Endothelial cell (in vitro differentiated cells): ENCODE measurements at places on chromosomes 12 and 14.
A peak's percentile ranks its signal among the peaks of the same experiment; 100 is the strongest.

DNA sequence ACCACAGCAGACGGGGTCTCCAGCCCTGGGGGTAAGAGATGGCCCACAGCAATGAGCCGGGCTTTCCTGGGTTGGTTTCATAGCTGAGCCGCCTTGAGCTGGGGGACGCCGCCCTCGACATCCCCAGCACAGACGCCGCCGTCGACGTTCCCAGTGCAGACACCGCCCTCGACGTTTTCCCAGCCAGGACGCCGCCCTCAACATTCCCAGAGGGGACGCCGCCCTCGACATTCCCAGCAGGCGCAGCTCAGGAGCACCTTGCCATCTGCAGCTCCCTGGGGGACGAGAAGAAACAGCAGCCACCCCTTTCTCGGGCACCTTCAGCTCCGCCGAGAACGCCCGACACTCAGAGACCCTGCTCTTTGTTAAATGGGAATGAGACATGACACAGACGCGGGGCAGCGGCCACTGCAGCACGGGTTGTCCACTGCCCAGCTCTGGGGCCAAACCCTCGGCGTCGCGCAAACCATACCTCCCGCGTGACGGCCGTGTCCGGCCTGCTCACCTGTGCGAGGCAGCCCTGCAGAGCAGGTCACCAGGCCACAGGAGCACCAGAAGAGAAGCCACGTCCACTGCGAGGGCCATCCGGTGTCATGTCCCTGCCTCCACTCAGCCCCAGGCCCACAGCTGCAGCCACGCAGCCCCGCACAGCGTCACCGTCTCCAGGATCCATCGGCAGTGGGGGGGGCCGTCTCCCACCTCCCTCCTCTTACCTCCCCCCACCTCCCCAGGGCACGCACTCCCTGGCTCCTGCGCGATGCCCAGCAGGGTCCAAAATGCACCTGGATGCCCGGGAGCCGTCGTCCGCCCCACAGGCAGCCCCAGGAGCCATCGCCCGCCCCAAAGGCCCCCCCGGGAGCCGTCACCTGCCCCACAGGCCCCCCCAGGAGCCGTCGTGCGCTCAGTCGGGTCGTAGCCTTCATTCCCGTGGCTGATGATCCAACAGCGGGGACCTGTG, 77.4 kb upstream of the GALNT9 start:
- DNase-seq: no peak

DNA sequence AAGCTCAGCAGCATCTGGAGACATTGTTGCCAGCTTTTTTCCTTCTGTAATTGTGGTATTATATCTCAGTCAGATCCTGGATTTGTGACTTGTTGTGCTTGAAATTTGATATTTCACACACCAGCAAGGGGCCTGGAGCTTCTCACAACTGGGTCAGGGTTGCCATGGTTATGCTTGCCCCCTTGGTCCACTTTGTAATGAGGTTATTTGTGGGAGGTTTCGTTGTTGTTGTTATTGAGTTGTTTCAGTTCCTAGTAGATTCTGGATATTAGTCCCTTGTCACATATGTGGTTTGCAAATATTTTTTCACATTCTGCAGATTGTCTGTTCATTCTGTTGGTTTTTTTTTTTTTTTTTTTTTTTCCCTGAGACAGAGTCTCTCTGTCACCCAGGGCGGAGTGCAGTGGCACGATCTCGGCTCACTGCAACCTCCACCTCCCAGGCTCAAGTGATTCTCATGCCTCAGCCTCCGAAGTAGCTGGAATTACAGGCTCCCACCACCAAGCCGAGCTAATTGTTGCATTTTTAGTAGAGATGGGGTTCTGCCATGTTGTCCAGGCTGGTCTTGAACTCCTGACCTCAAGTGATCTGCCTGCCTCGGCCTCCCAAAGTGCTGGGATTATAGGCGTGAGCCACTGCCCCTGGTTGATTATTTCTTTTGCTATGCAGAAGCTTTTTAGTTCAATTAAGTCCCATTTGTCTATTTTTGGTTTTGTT, 80.6 kb upstream of the ETV6 start:
- no peak for DNase-seq

DNA sequence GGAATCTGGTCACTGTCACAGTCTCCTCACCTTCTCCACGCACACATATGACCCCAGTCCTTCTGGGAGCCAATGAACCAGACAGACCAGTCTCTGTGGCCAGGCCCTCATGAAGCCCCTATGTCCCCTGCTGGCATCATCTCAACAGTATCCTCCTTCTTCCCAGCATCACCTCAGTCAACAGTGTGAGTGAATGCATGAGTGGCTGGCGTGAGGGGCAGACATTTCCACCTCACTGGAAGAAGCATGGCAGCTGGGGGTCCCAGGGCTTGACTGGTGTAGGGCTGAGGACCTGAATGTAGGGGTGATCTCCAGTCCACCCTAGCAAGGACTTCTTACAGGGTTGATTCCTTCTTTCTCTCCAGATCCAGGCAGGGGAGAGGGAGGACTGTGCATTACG, 1.8 kb downstream of the MAP3K12 start:
- no peak for DNase-seq

GRCh38 chr12:66132408-66132807, 1.9 kb upstream of the LLPH start:
- no peak for DNase-seq

DNA sequence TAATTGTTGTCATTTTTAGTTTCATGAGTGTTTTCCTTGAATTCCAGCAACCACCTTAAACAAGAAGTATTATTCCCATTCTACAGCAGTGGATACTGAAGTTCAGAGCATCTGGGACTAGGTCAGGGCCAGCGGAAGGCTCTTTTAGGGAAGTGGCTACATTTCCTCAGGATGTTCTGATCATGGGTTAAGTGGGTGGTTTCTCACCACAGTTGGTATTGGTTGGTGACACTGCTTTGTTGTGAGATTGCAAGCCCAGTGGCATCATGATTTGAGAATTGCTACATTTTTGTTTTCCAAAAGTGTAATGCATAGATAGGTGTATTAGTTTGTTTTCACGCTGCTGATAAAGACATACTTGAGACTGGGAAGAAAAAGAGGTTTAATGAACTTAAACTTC, 47.1 kb downstream of the SYNE2 start:
- no peak for DNase-seq

DNA sequence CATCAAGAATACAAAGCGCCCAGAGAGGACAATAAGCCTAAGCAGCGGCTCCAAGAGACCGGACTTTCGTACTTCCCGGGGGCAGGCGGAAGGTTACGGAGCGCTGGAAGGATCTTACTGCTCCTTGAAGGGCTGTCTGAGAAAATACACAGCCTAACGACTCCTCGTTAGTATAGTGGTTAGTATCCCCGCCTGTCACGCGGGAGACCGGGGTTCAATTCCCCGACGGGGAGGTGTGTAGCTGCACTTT, 12.1 kb upstream of the TMPO start:
- DNase-seq: peak; percentile 87

DNA sequence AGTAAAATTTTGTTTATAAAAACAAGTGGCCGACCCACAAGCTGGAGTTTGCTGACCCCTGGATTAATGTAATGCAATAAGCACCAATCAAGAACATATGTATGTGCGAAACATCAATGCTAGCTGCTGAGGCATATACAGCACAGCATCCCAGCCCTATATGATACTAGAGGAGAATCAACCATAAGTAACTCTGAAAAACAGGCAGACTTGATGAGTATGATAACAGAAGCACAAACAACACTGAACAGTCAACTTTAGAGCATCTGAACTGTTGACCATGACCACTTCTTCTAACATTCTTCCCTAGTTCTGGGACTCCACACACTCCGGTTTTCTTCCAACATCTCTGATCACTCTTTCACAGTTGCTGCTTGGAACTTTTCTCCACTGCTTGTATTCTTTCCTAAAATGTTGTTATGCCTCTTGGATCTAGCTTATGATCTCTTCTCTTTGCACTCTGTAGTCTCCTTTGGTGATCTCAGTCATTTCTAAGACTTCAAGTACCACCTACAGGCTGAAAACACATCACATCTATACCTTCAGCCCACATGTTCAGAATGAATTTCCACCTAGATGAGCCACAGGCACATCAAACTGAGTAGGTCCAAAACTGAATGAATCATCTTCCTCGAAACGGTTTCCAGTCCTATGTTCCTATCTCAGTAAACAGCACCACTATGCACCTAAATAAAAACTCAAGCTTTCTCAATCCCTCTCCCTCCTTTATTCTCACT, 57.2 kb downstream of the STXBP6 start:
- DNase-seq: no peak

DNA sequence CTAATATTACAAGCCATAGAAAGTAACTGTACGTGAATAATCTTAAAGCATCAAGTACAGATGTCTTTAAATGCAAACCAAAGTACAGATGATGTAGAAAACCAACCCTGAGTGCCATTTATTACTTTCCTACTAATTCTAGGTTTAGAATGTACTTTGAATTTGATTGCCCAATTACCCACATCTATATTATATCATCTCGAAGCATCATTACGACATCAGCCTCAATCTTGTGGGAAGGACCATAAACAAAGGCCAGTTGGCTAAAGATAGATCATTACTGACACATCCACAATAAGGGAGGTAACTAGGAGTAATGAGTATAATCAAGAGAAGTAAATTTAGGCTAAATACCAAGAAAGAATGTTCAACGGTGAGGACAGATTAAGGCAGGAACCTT, 478.9 kb downstream of the BCAT1 start:
- DNase-seq: no peak

GRCh38 chr12:4771960-4772566, 51.9 kb downstream of the GALNT8 start:
- no peak for DNase-seq
